ENCODE measurements at places on chromosomes 5 and 9.

DNA sequence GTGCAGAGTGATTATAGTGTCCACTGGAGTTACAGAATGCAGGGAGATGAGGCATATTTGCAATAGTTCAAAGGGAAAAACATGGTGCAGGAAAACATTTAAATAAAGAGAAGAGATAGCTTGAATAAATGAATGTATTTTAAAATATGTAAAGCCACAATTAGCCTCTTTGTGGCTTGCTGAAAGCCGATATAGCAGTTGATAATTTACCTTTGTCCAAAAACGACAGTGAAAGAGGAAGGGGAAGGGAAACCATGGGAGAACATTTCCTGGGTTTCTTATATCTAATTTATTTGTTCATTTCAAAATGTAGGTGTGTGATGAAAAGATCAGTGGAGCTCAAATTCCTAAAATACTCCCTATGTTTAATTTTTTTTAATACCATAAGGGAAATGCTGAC, 156.1 kb downstream of the DENND1A start:
- no peak for DNase-seq

DNA sequence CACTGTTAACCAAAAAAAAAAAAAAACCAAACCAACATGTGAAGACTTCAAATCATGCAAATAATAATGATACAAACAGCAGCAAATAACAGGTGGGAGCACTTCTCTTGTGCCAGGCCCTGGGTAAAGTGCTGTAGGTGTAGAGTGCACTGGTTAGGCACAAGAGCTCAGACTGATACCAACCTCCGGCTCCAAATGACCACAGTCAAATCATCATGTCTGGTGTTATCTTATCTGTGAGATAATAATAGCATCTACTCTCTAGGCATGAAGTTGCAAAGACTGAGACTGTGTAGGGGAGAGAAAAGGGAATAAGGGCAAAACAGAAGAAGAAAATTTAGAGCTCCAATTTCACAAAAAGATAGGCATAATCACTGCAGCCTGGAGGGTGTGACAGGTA, 159.5 kb downstream of the ARL15 start:
- DNase-seq: no peak

DNA sequence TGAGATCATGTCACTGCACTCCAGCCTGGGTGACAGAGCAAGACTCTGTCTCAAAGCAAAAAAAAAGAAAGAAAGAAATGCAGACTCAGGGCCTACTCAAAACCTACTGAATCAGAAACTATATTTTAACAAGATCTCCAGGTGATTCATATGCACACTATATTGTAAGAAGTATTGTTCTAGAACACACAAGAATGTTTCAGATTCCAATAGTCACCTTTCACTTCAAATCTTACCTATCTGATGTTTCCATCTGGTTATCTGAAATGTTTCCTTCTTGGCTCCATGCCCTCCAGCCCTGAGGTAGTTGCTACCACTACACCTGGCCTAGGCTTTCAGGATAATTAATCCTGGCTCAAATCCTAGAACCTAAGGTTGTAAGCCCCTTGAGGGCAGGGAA, 36.8 kb upstream of the SNX2 start:
- DNase-seq: no peak

DNA sequence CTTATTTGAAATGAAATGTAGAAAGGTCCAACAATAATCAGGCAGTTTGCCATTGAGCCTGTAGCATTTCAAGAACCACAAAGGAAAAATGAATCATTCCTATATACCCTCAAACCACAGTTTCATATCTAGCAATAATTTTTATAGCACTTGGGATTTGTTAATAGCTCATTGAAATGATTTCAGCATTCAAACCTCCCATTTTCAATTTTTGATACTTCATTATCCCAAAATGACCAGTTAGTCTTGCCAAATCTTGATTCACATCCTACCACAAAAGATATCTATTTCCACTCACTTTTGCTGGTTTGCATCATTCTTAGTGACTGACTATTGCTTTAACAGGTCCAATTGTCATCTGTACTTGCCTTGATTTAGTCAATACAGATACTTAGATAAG, 790.1 kb downstream of the TLE1 start:
- DNase-seq: no peak

GRCh38 chr5:5276430-5276829, 136.3 kb downstream of the ADAMTS16 start:
- no peak for DNase-seq

Data from activated T-helper 1 cell treated with Interleukin-2 at 50 U/mL for 16 hours (primary cell).